ENCODE measurements at places on chromosomes 13 and 19. TPM values are rescaled to one million over a fixed set of nuclear protein-coding genes. Genes with fewer than 3 reads are reported as not detected.

ZNF850 gene
- 0.97 TPM for total RNA-seq

MBD3 gene
- total RNA-seq = 42.2 TPM

EID2 gene
- total RNA-seq = 11.1 TPM

GRCh38 chr19:9324584-9324962, 594 bp downstream of the ZNF559 start:
- no peak for DNase-seq
